Stimulated activated CD8-positive, alpha-beta memory T cell treated with anti-CD3 and anti-CD28 coated beads, Interleukin-7, amount 100 ng/mL, for 1 hour (primary cell): ENCODE measurements at places on chromosomes 3 and 15.

DNA sequence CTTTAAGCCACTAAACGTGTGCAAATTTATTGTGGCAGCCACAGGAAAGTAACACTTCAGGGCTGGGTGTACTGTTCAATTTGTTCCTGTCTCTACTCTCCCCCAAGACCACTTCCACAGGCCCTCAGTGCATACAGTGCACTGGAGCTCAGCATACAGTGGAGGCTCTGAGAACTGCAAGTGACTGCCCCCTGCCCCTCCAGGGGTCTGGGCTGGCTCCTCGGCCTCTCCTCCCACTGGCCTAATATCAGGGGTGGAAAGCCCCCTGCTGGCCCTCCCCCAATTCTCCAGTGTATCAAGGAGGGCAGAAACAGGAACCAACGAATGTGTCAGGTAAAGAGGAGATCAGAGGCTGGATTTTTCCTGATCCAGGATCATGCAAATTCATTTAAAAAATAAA, 19.9 kb upstream of the HEG1 start:
- no peak for DNase-seq

DNA sequence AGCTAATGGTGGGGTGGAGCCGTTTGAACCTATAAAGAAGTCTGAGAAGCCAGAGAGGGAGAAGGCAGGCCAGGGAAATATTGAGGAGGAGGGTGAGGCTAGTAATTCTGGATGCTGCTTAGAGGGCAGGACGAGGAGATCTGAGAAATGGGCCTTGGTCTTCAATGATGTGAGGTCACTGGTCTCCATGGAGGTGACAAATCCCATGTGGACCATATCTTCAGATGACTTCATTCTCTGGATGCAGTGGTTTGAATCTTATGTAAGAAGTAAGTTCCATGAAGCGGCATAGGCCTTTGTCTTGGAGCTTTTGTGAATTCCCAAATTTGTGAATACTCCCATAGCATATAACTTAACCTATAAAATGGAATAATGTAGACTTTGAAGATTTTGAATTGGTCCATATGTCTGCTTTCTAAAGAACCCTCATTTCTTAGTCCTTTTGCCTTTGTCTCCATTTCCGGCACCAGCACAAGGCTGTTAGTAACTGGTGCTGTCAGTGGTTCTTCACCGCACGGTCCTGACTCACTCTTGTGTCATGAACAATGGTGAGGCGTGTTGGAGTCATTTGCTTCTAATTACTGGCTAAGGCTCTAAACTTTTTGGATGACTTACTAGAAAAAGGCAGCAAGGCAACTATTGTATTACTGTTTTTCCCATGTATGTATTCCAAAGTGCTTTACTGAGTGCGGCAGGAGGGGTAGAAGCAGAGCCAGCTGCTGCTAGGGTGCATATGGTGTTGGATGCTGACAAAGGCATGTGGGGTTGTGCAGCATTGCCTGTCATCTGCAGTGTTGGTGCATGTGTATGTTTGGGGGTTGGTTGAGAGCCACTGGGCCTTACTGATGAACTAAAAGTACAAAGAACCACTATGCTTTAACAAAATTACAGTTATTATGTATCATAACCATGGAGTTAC, 279.3 kb upstream of the C2CD4B start:
- DNase-seq: no peak

DNA sequence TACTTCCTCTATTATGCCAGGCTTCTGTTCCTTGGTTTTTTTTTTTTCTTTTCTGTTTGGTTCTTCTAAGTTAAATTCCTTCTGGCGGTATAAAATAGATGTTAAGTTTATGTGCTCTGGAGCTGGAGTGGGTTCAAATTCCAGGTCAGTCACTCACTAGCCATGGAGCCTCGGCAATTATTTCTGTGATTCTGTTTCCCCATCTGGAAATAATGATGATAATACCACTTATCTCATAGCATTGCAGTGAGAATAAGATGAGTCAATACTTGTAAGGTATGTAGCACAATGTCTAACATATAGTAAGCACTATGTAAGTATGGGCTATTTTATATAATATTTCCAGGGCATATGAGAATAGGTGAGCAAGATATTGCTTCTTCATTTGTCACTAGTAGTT, 33.2 kb upstream of the ZDHHC23 start:
- no peak for DNase-seq

DNA sequence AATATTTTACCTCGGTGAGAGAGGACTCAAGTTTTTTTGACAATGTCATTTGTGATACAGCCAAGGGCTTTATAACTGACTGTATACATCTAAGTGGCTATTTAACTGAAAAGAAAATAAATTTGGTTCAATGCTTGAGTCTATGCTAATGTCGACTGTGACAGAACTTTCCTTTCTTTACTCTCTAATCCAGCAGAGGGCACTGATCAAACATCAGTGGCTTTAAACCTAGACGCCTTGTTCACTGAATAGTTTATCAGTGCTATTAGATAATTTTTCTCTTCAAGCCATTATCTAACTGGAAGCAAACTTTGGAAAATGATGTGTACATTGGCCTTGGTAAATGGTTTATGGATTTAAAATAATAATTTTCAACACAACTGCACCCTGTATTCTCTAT, 285.1 kb downstream of the CHL1 start:
- no peak for DNase-seq

DNA sequence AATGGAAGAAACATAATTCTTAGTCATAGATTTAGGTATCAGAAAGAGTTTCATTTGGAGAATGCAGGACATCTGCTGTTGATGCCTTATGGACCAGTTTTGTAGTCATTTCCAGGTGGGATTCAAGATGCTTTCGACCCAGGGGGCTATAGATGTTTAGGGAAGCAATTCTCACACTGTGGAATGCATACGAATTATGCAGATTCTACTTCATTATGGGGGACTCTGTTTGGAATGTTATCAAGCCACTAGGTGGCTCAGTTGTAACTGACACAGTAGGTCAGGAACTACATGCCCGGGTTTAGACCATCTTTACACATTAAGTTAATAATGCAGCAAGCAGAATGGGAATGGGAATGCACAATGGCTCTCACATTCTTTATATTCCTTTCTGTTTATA, 1359.8 kb downstream of the ZPLD1 start:
- DNase-seq: no peak

GRCh38 chr15:85825118-85825517, 30.4 kb upstream of the KLHL25 start:
- DNase-seq: no peak

GRCh38 chr3:185423178-185423577, 60.2 kb downstream of the MAP3K13 start:
- DNase-seq: no peak
